ENCODE measurements at places on chromosomes 2 and 18.

- no peaks in the 10 kb centered on the region for H3K36me3 ChIP-seq
- DNase-seq = no peak
- no peaks in the 10 kb centered on the region for H3K4me1 ChIP-seq
- no peak overlapping the region for H3K27ac ChIP-seq
- no peak overlapping the region for H3K4me3 ChIP-seq
- peaks cover 16% of the 10 kb centered on the region for H3K27me3 ChIP-seq
Observed at GRCh38 chr2:218130822-218131221, 5.0 kb downstream of the CXCR2 start.

DNA sequence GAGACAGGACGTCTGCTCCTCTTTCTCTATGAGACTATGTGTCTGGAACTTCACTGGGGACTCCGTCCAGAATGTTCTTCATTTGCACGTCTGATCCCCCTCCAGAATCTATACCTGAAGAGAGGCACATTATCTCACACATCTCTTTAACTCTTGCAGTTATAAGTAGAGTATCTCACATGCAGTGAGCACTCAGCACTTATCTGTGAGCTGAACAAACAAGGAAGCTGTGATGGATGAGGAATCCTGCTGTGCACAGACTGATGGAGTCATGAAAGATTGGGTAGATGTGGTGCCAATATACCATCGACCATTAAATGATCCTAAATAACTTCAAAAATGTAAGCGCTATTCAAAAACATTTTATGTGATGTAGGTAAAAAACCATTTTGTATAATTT lies 888.3 kb upstream of the CELF4 start:
- H3K27ac ChIP-seq = no peak overlapping the region
- H3K4me3 ChIP-seq = no peak overlapping the region
- DNase-seq = no peak
- H3K36me3 ChIP-seq = no peaks in the 10 kb centered on the region
- H3K4me1 ChIP-seq = no peaks in the 10 kb centered on the region

DNA sequence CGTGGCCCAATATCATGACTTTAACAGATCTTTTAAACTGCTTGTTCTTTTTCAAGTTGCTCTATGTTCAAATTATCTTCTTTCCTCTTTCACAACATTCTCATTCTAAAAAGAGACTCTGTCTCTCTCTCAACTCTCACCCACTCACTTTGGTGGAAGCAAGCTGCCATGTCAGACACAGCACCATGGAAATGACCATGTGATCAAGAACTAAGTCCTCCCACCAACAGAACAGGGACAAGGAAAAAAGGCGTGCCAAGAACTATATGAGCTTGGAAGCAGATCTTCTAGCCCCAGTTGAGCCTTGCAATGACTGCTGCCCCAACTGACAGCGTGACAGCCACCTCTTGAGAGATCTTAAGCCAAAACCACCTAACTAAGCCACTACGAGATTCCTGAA lies 23.9 kb downstream of the BAZ2B start:
- no peak overlapping the region for H3K27ac ChIP-seq
- H3K4me1 ChIP-seq = no peaks in the 10 kb centered on the region
- H3K27me3 ChIP-seq = no peaks in the 10 kb centered on the region
- DNase-seq = no peak
- H3K36me3 ChIP-seq = no peaks in the 10 kb centered on the region

DNA sequence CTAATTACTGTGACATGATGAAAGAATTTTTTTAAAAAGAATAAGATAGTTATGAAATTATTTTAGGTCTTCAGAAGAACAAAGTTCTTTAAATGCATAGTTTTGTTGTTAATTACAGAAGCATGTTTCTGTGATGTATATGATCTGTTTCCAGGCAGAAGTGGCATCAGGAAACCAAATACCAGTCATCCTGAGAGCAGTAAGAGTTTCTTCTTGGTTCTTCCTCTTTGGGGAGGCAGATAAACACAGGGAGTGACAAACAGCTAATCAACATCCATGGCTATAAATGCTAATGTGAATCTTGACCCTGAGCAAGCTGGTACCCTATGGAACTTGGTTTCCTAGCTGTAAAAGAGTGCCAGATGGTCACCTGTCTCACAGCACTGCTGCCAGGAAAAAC lies 29.2 kb downstream of the WIPF1 start:
- H3K27ac ChIP-seq = no peak overlapping the region
- H3K4me1 ChIP-seq = peaks cover 4% of the 10 kb centered on the region
- no peaks in the 10 kb centered on the region for H3K27me3 ChIP-seq
- no peak overlapping the region for H3K4me3 ChIP-seq
- DNase-seq = no peak

GRCh38 chr2:174138161-174138560 lies 110.2 kb downstream of the OLA1 start:
- H3K27ac ChIP-seq = no peak overlapping the region
- H3K36me3 ChIP-seq = peaks cover 36% of the 10 kb centered on the region
- H3K27me3 ChIP-seq = no peaks in the 10 kb centered on the region
- no peaks in the 10 kb centered on the region for H3K4me1 ChIP-seq
- DNase-seq = no peak

DNA sequence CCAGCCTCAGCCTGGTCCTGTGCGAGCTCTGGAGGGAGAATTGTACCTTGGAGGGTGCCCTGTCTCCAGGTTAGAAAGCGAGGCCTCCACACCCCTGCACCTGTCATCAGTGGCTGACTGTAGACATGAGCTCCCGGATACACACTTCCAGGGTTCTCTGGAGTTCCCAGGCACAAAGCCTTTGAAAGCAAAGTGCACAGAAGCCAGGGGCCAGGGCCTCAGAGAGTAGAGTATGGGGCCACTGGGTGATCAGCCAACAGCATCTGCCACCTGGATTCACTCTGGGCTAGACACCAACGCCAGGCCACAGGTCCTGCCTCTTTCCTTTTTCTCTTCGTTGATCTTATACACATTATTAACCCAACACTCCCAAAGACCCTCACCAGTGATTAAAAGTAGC lies 239.4 kb upstream of the HDAC4 start:
- H3K36me3 ChIP-seq = peaks cover 2% of the 10 kb centered on the region
- H3K27me3 ChIP-seq = peaks cover 13% of the 10 kb centered on the region
- DNase-seq = no peak
- H3K4me1 ChIP-seq = no peaks in the 10 kb centered on the region

- H3K4me3 ChIP-seq = no peak overlapping the region
- no peak for DNase-seq
- no peak overlapping the region for H3K27ac ChIP-seq
- H3K4me1 ChIP-seq = no peaks in the 10 kb centered on the region
- H3K27me3 ChIP-seq = peaks cover 5% of the 10 kb centered on the region
- H3K36me3 ChIP-seq = no peaks in the 10 kb centered on the region
Observed at GRCh38 chr2:9258501-9258900, 51.9 kb downstream of the ASAP2 start.

DNA sequence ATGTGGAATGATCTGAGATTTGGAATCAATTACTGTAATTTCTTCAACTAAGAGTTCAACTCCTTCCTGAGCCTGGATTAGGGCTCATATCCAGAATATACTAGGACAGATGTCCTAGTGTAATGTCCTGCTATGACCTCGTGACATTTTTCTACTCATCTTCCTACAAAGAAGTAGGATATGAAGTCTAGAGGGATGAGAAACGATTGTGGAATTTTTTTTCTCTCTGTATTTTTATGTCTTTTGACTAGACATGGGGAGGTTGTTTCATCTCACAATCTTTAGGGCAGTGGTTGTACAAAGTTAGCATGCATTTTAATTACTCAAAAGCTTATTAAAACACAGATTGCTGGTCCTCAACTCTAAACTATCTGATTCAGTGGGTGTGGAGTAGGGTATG lies 203.0 kb downstream of the PARD3B start:
- no peak for DNase-seq
- no peak overlapping the region for H3K4me3 ChIP-seq
- H3K36me3 ChIP-seq = no peaks in the 10 kb centered on the region
- no peaks in the 10 kb centered on the region for H3K27me3 ChIP-seq
- no peaks in the 10 kb centered on the region for H3K4me1 ChIP-seq
- H3K27ac ChIP-seq = no peak overlapping the region

DNA sequence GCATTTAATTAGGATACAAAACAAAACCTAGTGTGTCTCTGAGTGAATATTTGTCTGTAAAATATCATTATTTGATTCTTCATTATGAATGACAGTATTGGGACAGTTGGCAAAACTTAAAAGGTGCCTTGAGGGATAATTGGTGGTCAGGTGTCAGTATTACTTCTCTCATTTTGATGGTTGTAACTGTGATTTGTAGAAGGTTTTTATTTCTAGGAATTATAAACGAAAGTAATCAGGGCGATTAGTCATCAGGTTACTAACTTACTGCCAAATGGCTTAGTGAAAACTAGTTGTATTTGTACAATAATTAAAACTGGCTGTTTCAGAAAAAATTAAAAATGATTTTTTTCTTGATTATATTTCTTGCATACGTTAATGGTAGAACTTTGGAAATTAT lies 117.6 kb downstream of the BIRC6 start:
- no peaks in the 10 kb centered on the region for H3K4me1 ChIP-seq
- no peak overlapping the region for H3K4me3 ChIP-seq
- no peak for DNase-seq
- no peaks in the 10 kb centered on the region for H3K27me3 ChIP-seq
- H3K36me3 ChIP-seq = peaks cover 19% of the 10 kb centered on the region
- H3K27ac ChIP-seq = no peak overlapping the region

DNA sequence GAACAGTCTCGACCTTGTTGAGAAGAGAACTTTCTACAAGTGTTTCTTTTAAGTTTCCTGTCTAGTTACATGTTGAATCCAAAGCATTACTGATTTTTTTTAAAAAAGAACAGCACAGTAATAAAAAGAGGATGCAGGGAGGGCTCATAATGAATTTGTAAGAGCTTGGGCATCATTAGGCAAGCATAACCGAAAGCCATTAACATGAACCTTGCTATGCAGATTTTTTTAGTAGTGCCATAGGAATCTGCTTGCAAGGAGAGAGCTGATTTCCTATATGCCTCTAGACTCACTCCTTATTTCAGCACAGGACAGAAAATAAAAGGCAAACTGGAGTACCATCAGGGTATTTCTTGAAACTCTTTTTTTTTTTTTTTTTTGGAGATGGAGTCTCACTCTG lies 5.2 kb downstream of the LRRC30 start:
- H3K27me3 ChIP-seq = peaks cover 1% of the 10 kb centered on the region
- no peak overlapping the region for H3K4me3 ChIP-seq
- no peaks in the 10 kb centered on the region for H3K36me3 ChIP-seq
- H3K27ac ChIP-seq = no peak overlapping the region
- no peaks in the 10 kb centered on the region for H3K4me1 ChIP-seq
- DNase-seq = no peak

GRCh38 chr2:223526106-223526505 lies 76.1 kb downstream of the SCG2 start:
- H3K27ac ChIP-seq = no peak overlapping the region
- H3K36me3 ChIP-seq = no peaks in the 10 kb centered on the region
- H3K27me3 ChIP-seq = no peaks in the 10 kb centered on the region
- no peaks in the 10 kb centered on the region for H3K4me1 ChIP-seq
- DNase-seq = no peak

GRCh38 chr18:136433-136832 lies 21.9 kb upstream of the USP14 start:
- H3K27me3 ChIP-seq = no peaks in the 10 kb centered on the region
- no peak overlapping the region for H3K4me3 ChIP-seq
- H3K4me1 ChIP-seq = no peaks in the 10 kb centered on the region
- no peak for DNase-seq
- H3K27ac ChIP-seq = no peak overlapping the region

- no peaks in the 10 kb centered on the region for H3K36me3 ChIP-seq
- H3K27me3 ChIP-seq = peaks cover 2% of the 10 kb centered on the region
- H3K4me3 ChIP-seq = no peak overlapping the region
- no peaks in the 10 kb centered on the region for H3K4me1 ChIP-seq
- DNase-seq = no peak
Observed at GRCh38 chr2:67802291-67802690, 260.5 kb downstream of the C1D start.

- no peak overlapping the region for H3K4me3 ChIP-seq
- no peak overlapping the region for H3K27ac ChIP-seq
- DNase-seq = no peak
- H3K36me3 ChIP-seq = no peaks in the 10 kb centered on the region
- peaks cover 3% of the 10 kb centered on the region for H3K27me3 ChIP-seq
- H3K4me1 ChIP-seq = no peaks in the 10 kb centered on the region
Observed at GRCh38 chr2:108918941-108919341, 70.1 kb downstream of the EDAR start.

GRCh38 chr2:227606476-227606875 lies 7.8 kb downstream of the SCYGR2 start:
- no peak overlapping the region for H3K4me3 ChIP-seq
- H3K27ac ChIP-seq = no peak overlapping the region
- peaks cover 12% of the 10 kb centered on the region for H3K27me3 ChIP-seq
- no peak for DNase-seq

Data from memory B cell (primary cell).